NCI-H2081 treated with DMSO at 0.1 percent for 48 hours (cell line): ENCODE measurements at places on chromosomes 1 and 21.

DNA sequence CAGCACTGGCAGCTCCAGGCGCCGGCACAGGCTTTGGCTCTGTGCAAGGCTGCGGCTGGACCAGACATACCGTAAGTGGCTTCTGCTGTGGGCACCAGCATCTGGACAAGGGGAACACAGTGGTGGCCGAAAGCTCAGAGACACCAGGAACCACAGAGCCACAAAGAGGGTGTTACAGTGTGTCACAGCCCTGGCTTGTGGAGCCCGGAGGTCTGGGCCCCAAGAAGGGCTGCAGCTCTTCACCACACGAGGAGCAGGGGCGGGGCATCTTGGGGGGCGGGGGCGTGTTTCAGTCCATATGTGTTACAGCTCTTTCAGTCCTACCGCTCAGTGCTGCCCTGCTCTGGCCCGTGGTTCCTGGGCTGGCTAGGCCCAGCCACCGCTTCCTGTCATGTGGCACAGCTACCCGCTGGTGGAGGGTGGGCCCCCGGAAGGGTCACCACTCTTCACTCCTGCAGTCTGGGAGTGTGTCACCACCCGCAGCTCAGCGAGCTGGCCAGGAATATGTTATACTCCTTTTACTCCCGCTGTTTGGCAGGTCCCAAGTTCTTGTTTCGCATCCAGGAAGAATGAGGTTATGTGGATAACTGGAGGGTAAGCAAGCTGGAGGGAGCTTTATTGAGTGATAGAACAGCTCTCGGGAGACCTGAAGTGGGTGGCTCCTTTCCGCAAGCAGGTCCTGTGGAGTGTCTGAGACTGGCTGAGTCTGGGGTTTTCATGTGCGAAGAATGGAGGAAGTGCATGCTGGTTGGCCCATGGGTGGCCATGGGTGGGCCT is 3.3 kb upstream of the LSM10 start:
- no peak for DNase-seq

- DNase-seq, result no peak
These were observed 24.2 kb upstream of the CTPS1 start for GRCh38 chr1:40955266-40955665.

GRCh38 chr1:93015590-93015989 is 54.3 kb upstream of the DIPK1A start:
- no peak for DNase-seq

DNA sequence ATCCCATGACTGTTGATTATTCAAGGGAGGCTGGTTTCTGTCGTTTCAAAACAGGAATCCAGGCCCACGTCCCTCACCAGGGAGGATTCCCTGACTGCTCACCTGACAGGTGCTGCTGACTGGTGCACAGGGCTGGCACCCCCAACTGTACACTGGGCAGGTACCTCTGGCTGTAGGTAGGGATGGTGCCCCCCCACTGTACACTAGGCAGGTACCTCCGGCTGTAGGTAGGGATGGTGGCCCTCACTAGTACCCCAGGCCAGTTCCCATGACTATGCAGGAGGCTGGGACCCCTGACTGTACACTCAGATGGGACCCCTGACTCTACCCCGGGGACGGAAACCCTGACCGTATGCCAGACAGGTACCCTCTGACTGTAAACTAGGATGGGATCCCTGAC is 33.6 kb upstream of the PDE9A start:
- DNase-seq, result no peak

DNA sequence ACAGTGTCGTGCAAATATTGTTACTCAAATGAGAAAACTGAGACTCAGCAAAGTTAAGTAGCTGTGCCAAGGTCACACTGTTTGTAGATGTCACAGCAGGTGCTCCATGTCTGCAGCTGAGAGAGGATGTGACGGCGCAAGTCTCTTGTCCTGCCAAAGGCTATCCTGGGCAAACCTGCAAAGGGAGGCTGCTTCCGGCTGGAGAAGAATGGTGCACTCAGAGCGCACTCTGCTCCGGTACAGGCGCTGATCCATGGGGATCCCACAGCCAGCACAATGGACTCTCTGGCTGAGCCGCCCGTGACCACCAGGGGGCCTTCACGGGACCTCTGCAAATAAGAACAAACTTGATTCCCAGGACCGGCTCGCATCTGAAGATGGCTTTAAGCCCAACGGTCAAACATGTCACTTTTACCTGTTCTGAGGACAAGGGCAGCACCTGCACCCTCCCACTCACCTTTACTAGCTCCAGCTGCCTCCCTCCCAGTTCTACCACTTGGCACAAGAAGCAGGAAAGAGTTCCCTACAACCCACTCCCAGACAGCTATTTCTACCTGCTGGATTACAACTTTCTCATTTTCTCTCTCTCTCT is 21.9 kb downstream of the RD3 start:
- peak; percentile 83 for DNase-seq

DNA sequence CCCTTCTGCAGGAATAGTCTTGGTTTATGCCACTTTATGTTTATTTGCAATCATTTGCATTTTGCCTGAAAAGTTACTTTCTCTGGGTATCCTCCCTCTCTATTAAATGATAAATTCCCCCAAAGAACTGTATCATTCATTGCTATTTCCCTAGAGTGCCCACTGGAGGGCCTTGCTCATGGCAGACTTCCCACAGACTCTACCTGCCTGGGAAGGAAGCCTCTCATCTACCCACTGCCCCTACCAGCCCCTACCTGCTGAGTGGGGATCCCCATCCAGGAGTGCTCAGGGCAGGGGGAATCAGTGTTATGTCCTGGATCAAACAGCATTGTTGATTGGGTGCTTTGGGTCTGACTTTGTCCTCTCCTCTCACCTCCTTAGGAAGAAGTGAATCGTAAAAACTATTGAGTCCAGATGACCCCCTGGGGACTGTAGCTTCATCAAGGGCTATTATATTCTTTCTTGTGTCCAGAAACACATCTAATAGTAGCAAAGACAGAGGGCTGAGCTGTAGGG is 6.8 kb upstream of the LRRN2 start:
- no peak for DNase-seq

DNA sequence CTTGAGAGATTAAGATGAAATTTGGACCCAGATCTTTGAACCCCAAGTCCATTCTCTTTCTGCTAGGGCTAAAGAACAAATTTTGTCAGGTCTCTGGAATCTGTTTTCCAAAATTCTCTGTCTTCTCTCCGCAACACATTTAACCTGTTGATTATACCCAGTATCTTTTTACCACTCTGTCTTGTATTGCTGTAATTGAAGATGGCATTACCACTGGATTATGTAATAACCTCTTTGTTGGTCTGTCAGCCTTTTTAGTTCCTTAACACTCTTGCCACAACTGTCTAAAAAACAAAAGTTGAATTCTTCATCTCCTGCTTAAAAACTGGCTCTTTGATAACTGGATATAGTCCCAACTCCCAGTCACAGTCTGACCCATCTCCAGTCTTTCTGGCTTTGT is 3.0 kb downstream of the SRP9 start:
- DNase-seq, result no peak

- no peak for DNase-seq
These were observed 88.4 kb upstream of the PDE4B start for GRCh38 chr1:65704318-65704717.

DNA sequence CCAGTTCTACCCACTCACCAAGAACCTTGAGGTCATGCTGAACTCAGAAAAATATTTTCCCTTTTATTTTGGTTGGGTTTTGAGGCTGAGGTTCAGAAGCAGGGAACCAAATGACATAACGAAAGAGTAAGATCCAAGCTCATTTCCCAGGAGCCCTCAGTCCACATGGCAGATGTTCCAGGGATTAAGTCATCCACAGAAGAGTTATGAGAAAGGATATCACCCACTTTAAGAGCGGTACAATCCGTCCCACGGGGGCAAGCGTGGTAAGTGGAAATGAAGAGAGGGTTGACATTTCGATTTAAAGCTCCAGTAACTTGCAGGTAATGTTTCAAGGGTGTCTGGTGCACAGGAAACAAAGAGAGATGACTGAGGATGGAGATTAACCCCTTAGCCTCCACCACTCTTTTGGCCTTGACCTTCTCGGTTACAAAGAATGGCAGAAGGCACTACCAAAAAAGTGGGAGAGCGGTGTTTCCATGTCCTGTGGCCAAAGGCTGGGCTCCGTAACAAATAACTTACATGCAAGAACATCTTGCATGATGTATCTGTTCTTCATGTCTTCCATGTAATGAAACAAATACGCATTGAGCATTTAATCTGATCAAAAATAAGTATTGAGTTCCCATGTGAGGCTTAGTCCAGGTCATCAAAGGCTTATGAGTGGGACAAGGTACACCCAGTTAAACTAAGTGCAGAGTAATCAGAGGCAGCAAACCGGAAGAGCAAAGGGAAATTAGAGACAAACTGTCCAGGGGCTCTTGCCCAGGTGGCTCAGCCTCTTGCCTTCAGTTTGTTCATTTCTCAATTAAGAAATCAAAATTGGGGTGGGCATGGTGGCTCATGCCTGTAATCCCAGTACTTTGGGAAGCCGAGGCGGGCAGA is 241.4 kb downstream of the TOMM20 start:
- no peak for DNase-seq

GRCh38 chr1:160710517-160711252 is 937 bp downstream of the CD48 start:
- DNase-seq, result no peak

DNA sequence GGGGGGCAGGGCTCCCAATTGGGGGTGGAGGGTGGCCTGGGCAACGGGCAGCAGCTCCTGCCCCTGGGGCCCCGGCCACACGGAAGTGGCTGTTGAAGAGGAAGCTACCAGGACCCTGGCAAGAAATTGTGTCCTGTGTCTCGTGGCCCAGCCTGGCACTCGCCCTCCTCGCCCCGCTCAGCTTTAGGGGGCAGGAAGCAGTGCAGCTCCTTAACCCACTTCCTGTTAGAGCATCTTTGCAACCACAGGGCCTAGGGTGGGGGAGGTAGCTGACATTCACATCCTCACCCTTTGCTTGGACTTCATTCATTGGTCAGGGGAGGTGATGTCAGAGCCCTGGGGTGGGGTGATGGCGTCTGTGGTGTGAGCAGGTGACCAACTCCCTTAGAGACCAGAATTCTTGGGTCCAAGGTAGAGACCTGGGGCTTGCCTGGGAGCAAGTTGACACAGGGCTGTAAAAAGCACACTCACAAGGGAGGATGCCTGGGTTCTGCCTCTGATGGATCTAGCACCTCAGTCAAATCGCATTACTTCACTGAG is at the start of gene ARHGAP30:
TSS of gene ARHGAP30 (minus strand) at position 161 of the 540 bp plus-strand sequence. CDS start 267 bp downstream, outside the sequence.
- no peak for DNase-seq

DNA sequence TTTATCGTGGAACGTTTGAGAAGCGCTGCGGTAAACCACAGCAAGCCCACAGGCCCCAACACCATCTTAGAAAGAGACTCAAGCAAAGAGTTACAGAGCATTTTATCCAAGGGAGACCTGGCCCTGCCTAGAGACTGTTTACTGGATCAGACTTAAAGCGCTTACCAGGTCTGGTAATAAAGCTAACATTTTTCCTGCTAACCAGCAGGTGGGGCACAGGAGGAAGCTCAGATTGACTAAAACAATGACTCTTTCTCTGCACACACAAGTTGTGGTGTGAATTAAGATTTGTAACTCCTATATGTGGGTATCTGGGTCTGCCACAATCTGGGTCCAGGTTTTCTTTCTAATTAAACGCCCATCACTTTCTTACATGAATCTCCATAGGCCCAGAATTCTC is 136.5 kb upstream of the ETS2 start:
- DNase-seq, result no peak

DNA sequence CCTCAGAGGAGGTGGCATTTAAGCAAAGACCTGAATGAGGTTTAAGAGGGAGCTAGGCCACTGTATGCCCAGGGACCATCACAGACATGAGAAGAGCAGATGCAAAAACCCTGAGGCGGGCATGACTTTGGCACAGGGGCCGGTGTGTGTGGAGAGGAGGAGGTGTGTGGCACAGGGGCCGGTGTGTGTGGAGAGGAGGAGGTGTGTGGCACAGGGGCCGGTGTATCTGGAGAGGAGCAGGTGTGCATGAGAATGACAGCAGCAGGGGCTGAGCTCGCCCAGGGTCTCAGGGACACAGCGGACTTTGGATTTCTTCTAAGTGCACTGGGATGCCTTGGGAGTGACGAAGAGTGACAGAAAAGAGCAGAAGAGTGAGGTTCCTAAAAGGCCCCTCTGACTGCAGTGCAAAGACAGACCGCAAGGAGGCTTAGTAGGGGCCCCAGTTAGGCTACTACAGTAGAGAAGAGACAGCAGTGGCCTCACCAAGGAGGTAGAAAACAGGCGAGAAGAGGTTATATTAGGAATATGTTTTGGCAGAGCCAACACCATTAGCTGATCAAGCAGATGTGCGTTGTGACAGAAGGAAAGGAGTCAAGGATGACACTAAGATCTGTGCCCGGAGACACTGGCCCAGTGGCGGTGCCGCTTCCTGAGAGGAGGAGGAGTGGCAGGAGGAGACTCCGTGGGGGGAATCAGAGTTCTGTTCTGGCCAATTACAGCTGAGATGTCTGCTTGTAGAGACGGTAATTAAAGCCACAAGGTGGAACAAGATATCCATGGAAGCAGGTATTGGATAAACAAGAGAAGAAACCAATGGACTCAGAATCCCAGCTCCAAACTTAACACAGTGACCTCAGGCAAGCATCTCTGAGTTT is 18.4 kb downstream of the ZBTB17 start:
- DNase-seq, result no peak
